ENCODE measurements at places on chromosomes 7 and 10.
A peak's percentile ranks its signal among the peaks of the same experiment; 100 is the strongest.

DNA sequence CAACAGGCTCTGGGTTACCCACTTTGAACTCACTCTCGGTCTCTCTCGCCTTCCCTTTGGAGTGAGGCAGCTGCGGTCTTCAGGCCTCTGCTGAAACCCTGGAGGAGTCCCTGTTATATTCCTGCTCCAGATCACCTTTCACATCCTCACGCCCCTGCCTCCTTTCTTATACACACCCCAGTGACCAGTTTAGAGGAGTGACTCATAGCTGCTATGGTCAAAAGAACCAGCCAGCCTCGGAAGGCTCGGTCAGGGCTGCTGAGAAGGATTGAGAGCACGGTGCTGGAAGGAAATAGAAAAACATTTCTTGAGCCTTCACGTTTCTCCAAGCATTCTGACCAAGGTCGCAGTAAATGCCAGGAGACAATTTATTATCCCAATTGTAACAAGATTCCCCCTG, 28.3 kb upstream of the SVOPL start:
- DNase-seq = no peak

GRCh38 chr10:77022671-77023070, 614.9 kb downstream of the KCNMA1 start:
- no peak for DNase-seq

- DNase-seq = no peak
These were observed 32.0 kb downstream of the ZMIZ1 start for GRCh38 chr10:79100771-79101170.

GRCh38 chr10:9450801-9451200, 1396.3 kb downstream of the GATA3 start:
- no peak for DNase-seq

DNA sequence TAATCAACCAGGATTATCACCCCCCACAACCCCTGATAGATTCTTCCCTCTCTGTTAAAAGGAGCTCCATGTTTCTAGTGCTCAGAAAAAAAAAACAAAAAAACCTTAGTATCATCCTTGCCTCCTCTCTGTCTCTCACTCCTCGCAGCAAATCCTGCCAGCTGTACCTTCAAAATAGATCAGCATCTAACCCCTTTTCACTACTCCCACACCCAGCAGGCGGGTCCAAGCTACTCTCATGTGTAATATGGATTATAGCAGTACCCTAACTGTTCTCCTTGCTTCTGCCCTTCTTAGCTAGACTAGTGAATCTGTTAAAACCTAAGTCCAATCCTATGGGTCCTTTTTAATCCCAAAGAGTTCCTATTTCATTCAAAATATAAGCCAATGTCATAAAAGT, 667.4 kb downstream of the MAGI2 start:
- DNase-seq = no peak

DNA sequence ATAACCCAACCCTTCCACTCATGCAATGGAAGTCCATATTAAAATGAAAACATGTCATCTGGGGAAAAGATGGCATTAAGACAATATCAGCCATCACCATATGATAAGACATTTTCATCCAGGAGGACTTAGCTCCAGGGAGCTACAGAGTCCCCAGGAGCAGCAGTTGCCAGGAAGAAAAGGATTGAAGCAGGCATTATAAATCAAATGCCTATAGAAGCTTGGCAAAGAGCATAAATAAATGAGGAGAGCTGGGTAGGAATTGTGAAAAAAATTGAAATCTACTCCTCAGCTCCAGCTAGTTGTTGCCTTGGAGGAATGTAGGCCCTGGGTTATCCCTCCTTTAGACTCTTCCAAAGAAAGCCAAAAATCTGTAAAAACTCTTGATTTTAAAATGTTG, 42.5 kb downstream of the FAM13C start:
- DNase-seq = no peak

DNA sequence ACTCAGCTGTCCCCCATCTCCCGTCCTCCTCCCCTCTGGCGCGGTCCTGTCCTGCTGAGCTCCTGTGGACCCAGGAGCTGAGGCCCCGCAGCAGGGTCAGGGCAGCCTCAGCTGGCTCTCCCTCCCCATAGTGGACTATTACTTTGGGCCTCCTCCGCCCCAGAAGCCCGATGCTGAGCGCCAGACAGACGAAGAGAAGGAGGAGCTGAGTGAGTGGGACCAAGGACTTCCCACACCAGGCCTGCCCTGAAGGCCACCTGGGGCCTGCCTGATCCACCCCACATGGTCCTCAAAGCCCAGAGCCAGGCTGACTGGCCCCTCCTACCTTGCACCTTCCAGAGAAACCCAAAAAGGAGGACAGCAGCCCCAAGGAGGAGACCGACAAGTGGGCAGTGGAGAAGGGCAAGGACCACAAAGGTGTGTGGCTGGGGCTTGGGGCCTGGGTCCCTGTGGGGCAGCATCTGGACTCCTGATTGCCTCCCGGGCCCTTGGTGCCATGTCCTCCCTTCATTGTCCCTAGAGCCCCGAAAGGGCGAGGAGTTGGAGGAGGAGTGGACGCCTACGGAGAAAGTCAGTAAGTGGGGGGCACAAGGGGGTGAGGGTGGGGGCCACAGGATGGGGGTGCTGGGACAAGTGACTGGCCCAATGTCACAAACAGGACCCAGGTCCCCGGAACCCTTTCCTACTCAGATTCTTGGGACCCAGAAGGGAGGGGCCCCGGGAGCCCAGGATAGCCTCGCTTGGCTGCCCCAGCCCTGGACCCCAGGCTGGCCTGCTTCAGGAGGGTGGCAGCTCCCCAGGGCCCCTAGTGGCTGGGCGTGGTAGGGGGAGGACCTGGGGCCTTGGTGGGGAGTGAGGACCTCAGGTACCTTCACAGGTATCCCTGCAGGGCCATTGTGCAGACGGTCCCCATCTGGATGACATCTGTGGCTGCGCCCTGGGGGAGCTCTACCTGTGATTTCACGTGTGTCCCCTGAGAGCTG, 4.9 kb downstream of the AEBP1 start:
- DNase-seq = no peak

DNA sequence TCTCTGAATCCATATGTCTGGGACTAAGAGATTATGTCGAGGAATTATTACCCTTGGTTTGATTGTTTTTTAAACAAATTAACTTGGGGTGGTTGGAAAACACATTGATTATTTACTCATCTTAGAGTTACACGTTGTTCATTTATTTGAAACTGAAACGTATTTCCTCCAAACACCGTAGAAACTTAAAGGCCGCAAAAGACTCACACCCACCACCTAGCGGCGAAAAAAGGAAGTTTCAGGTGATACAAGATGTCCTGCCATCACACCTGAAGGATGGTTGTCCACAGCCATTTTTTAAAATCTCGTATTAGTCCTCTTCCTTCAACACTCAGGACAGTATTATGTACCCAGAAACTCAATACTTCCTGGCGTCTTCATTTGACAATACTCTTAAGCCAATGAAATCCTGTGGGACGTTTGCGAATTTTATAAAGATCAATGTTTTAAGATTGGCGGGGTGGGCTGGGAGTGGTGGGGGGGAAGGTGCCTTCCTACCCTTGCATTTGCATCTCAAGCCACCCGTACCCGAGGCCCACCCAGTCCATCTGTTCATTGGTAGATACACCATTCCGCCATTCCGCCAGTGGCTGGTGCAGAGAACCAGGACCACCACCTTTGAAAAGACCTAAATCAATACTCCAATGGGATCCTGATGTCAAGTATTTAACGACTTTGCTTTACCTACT, 1.4 kb upstream of the LCOR start:
- peak; percentile 59 for DNase-seq

DNA sequence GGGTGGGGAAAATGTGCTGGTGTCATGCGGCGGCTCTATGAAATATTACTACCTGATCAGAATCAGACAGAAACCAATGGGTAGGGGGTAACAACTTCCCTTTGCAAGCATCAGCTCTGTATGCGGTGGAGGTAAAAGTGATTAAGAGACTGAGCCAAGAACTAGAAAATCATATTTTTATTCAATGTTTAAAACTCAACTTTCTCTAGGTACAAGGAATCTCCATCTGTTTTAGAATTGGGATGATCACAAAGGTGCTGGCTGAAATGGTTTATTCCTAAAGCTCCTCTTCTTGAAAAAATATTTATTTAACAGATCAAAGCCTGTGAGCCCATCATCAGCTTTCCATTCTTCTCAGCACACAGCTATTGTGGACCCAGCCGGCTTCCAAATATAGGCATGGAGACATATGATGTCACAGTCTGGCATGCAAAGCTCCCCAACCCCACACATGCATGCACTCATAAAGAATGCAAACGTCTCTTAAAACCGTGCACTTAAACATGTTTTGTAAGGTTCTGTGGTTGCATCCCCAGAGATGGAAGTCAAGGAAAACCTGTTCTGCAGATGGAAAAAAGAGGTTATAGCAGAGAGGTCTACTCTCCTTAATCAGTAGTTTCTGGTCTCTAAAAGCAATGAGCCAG, 126.0 kb downstream of the SKIDA1 start:
- no peak for DNase-seq

DNA sequence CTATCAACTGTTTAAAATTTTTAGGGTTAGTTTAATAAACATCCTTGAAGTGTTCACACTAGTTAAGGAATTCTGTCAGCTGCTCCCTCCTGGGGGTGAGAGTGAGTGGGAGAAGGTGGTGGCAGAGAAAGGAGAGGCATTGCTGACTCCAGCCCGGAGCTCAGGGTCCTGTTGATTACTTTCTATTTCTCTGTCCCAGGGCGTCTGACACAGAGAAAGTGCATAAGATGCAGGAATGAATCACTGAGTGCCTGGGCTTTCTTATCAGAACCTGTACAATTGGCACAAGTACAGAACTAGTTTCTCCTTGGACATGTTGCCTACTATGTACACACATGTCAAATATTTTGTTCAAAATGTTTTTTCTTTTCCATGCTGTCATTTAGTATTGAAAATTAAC, 410.8 kb upstream of the COBL start:
- no peak for DNase-seq

GRCh38 chr7:130091999-130092398, 21.7 kb downstream of the KLHDC10 start:
- DNase-seq = no peak

DNA sequence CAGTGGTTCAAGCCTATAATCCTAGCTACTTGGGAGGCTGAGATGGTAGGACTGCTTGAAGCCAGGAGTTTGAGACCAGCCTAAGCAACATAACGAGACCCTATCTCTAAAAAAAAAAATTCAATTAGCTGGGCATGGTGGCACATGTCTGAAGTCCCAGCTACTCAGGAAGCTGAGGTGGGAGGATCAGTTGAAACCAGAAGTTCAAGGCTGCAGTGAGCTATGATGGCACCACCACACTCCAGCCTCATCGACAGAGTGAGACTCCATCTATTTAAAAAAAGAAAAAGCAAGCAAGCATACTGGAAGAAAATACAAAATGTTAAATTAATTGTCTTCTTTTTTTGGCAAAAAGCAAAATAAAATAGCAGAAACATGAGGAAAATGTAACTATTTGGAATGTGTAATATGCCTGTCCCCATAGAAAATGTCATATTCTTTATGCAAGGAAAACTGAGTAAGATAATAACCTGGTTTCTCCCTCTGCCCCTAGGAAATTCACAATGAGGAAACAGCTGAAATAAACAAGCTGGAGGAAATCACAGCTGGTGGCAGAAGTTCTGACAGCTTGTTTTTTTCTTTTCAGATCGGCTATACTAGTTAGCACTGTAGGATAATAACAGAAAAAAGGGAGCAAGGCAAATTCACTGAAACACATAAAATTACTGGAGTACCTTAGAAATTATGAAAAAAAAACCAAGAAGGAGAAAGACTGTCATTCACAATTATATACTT, 48.5 kb downstream of the HERPUD2 start:
- DNase-seq = no peak

DNA sequence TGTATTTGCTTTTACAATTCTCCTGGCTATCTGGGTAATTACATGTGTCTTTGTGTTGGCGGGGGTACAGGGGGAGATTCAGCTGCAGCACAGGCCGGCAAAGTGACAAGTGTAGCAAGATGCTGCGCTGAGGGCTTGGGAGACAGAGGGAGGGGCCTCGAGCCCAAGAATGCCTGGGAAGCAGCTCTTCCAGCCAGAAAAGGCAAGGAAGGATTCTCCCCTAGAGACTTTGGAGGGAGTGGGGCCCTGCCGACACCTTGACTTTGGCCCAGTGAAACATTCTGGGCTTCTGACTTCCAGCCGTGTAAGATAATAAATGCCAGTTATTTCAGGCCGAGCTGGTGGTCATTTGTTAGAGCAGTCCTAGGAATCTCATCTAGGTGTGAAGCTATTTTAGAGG, 7.2 kb upstream of the REPIN1 start:
- DNase-seq = no peak

DNA sequence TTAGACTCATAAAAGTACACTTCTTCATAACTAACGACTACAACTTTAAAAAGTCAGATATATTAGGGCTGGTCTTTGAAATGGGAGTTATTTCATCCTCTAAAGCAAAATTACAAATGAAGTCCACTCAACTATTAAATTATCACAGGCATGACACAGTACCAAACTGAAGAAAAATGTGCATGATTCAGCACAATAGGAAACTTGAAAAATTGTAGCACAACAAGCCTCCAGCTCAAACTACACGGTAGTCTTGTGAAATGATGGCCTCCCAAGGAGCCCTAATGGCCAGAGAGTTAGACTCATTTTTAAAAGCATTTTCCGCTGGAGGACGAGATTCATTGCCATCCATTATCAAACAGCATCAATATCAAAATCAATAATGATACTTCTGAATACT, 76.4 kb downstream of the MAGI2 start:
- DNase-seq = no peak

DNA sequence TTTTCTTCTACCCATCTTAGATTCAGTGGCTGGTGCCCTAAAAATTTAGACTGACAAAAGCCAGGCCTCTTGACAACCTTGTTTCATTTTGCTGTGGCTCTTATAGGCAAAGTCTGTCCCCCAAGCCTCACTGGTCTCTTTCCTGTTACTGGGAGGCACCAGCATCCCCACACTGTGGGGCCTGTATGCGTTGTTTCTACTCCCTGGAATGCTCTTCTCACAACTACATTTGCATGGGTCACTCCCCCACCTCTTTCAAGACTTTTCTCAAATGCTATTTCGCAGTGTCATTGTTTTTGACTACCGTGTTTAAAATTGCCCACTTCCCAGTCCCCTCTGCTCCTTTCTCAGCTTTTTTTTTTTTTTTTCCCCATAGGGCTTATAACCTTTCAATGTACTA, 108.7 kb upstream of the DGKB start:
- no peak for DNase-seq

DNA sequence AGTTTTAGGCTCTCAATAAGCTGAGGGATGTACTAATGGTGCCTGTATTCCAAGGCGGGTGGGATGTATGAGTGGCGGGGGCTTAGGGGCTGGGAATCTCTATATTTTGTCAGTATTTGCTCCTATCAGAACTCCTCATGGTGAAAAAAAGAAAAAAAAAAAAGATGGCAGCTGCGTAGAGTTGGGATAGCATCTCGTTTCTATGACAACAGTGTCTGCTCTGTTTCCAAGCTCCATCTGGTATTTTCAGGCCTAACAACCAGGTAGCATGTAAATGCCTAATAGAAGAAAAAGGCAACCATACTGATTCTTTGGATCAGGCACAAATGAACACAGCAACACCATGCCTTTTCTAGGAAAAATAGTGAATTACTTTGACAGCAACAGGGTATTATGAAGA, 11.7 kb upstream of the CCDC172 start:
- DNase-seq = no peak

GRCh38 chr10:70747192-70747965, 37.8 kb downstream of the TBATA start:
- no peak for DNase-seq
